ENCODE measurements at places on chromosomes 12 and 14. TPM values are rescaled to one million over a fixed set of nuclear protein-coding genes. Genes with fewer than 3 reads are reported as not detected.
A peak's percentile ranks its signal among the peaks of the same experiment; 100 is the strongest.

GRCh38 chr14:65502676-65503124 is 90.2 kb downstream of the FUT8 start:
- peak; percentile 80 for DNase-seq

DNA sequence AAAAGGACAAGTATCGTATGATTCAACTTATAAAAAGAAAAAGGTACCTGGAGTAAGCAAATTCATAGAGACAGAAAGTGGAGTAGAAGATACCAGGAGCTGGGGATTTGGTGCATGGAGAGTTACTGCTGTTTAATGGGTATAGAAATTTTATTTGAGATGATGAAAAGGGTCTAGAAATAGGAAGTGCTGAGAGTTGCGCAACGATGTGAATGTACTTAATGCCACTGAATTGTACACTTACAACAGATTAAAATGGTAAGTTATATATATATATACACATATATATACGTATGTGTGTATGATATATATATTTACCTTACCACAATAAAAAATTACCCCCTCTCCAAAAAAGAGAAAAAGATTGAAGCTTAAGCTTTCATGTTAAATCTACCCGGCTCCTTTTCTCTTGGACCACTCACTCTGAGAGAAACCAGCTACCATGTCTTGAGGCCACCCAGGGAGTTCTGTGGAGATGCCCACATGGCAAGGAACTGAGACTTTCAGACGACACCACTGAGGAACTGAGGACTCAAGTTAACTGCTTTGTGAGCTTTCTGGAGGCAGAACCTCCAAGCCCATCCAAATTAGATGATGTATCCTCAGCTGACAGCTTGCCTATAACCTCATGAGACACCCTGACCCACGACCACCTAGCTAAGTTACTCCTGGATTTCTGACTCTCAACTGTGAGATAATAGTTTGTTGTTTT is 130.0 kb upstream of the BTG1 start:
- DNase-seq, result no peak

DNA sequence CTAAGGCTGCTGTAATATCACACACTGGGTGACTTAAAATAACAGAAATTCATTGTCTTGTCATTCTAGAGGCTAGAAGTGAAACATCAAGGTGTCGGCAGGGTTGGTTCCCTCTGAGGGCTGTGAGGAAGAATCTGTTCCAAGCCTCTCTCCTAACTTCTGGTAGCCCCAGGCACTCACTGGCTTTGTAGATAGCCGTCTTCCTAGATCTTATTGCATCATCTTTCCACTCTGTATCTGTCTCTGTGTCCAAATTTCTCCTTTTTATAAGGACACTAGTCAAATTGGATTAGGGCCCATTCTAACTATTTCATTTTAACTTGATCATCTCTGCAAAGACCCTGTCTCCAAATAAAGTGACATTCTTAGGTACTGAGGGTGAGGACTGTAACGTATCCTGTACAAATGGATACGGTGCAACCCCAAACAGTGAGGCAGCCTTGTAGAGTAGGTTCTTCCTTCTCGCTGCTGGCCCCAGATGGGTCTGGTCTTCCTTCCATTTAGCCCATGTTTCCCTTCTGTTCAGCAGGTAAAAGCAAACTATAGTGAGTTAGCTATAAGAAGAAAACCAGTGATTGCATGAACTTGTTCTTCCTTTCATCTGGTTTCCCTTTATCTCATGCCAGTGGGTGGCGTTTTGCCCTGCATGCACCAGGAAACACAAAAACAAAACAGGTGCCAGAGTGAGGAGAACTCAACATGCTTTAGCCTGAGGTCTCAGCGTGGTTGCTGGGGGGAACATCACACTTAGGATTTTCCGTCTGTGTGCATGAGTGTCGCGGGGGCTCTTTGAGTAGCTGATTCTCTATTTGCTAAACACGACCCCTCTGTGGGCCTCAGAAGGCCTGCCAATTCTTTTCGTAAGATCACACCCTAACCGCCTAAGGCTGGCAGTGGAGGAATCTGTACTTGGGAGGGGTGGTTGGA is 19.5 kb downstream of the TTC9 start:
- DNase-seq, result no peak

Gene DBX2
- not detected for total RNA-seq

- no peak for DNase-seq
These were observed 365.1 kb downstream of the MED13L start for GRCh38 chr12:115912440-115912839.

GRCh38 chr12:77724367-77724957 is 106.2 kb upstream of the NAV3 start:
- peak; percentile 41 for DNase-seq

- peak; percentile 89 for DNase-seq
These were observed 368.6 kb upstream of the CCDC196 start for GRCh38 chr14:66117600-66117999.

DNA sequence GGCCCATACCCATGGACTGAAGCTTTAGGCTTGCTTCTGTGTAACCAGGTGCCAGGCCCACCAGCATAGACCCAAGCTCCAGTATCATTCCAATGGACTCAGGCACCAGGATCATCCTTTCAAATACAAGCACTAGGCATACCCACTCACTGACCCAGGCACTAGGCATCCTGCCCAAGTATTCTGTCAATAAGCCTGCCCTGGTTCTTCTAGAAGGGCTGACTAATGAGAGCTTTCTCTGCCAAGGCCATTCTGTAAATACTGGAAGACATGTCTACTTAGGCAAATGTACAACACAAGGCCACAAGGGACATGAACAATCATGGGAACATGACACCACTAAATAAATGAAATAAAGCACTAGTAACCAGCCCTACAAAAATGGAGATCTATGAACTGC is 352.2 kb downstream of the FSCB start:
- DNase-seq, result no peak

Gene KRT78
- total RNA-seq, result 0.13 TPM

DNA sequence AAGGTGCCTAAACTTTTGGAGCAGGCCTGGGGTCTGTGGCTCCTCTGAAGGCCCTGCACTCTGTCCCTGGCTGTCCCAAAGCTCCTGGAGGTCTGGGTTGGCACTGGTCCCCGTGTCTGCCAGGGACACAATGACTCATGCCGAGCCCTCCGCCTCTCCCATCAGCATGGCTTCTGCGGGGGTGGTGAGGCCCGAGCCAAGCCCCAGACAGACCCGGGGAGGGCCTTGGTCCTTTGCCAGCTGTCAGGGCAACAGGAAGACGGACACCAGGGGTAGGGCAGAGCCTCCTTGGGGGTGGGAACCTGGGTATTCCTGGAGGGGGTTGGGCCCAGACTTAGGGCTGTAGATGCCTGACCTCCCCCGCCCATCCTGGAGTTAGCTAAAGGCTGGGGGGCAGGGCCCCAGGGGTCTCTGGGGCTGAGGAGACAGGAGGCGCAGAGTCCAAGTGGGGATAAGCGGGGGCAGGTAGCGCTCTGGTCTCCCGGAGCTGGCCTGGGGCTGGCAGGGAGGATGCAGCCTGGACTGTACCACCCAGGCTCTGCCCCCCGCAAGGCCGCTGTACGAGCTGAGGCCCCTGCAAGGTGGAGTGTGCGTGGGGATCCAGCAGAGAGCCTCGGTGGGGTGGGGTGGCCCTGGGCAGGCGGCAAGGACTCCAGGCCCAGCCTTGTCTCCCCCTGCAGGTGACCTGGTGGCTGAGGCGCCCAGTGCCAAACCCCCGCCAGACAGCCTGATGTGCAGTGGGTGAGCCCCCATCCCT is 16.4 kb upstream of the PUS1 start:
- peak; percentile 84 for DNase-seq

- peak; percentile 40 for DNase-seq
These were observed 24.2 kb upstream of the LRP1-AS start for GRCh38 chr12:57171668-57172067.

Gene LMBR1L
- total RNA-seq, result 32.8 TPM

DNA sequence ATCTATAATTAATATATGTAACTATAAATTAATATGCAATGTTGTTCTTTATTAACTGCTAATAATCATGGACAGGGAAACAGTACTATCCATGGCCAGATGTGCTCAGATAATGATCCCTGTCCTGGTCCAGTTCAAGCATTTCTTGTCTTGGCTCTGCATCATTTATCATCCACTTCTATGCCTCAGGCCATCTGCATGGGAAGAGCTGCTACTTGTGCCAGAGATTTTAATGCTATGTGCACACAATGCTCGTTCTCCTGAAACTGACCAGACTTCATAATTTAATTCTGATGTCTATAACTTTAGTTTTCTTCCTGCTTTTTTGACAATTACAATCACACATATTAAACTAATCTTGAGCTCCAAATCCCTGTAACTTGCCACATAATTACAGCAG is 11.2 kb upstream of the TMX1 start:
- no peak for DNase-seq

DNA sequence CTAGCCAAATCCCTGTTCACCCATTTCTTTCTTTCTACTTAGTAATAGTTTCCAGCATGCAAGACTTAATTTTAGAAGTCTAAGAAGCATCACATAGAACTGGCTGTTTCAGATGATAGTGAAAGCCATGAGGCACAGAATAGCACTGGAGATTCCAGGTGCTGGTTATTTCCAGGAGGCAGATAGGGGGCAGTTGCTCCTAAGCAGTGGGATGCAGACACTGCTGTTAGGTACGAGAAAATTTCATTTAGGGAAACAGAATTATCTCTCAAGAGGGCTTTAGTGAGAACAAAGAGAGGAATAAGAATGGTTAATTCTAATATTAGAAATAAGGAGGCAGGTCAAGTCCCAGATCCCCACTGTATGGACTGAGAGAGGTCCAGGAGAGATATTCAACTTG is 3.6 kb upstream of the MDGA2 start:
- DNase-seq, result no peak

GRCh38 chr14:88572117-88572516 is 9.3 kb downstream of the ZC3H14 start:
- DNase-seq, result no peak

Gene CNOT2
- 109 TPM for total RNA-seq

Gene IFNG-AS1
- total RNA-seq, result not detected

DNA sequence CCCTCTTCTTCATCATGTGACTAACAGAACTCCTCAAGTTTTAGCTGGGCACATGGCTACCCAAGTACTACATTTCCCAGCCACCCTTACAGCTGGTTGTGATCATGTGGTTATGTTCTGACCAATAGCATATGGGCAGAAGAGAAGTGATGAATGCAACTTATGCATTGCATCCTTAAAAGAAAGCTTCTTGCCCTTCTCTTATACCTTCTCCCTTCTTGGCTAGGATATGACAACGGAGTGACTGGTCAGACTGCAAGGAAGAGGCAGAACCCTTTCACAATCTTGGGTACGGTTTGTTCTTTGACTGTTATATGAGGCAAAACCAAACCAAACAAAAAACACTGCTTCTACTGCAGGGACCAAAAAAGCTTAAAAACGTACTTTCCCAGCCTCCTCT is 66.5 kb upstream of the MAX start:
- peak; percentile 46 for DNase-seq

Gene IFNG
- not detected for total RNA-seq

Gene IKZF4
- 0.80 TPM for total RNA-seq

Gene CACNA2D4
- total RNA-seq, result 35.2 TPM

Gene RASSF9
- total RNA-seq, result 0.21 TPM

Gene NRIP2
- not detected for total RNA-seq

DNA sequence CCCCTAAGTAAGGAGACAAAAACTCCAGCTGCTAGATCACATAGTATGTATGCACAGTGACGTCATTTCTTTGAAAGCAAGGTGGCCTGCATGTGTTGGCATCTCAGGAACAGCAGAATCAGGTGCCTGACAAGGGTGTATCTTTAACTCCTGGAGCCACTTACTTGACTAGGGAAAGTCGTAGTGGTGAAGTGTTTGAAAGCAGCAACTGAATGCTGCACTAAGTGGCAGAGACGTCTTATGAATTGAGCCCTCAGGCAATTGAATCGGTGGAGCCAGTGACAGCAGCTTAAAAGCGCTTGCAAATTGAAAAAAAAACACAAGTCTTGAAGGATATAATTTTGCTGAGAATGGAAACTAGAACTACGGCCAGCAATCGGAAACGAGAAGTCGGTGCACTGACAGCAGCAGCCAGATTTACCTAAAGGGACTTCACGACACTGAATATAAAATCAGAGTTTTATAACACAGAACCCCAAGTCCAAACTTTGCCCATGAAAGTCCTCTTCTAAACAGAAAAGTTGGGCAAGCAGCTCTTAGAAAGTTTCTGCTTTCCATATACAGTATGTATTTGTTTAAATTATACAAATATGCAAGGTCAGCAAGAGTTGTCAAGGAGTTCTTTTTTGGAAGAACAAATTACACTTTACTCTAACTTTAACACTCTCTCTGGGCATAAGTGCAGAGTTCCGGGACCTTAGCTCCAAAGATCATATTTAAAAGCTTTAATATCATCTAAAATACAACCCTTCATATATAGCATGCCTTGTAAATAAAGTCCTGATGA is 1.1 kb downstream of the IGF1 start:
- DNase-seq, result no peak

Gene RFX4
- total RNA-seq, result not detected

- peak; percentile 82 for DNase-seq
These were observed at the start of gene SIX1 for GRCh38 chr14:60648934-60649874. TSS of gene SIX1 (minus strand) at chr14:60649477. CDS start at chr14:60649189, 288 bp downstream.

DNA sequence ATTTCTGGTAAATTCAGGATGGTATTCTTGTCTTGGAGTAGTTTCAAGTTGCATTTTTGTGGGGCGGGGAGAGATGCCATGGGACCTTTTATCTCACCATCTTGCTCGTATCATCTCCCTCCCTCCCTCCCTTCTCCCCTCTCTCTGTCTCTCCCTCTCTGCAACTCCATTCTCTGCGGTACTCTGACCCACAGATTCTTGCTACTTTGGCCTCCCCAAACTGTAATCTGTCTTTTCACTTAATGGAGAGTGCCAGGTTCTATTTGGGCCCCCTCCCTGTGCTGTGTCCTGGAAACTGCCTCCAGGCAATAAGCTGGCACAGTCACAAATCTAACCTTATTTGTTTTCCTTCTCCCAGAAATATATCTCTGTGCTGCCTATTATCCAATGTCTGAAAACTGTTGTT is 175.2 kb downstream of the PAWR start:
- DNase-seq, result no peak

Gene SPRYD3
- total RNA-seq, result 11.4 TPM

DNA sequence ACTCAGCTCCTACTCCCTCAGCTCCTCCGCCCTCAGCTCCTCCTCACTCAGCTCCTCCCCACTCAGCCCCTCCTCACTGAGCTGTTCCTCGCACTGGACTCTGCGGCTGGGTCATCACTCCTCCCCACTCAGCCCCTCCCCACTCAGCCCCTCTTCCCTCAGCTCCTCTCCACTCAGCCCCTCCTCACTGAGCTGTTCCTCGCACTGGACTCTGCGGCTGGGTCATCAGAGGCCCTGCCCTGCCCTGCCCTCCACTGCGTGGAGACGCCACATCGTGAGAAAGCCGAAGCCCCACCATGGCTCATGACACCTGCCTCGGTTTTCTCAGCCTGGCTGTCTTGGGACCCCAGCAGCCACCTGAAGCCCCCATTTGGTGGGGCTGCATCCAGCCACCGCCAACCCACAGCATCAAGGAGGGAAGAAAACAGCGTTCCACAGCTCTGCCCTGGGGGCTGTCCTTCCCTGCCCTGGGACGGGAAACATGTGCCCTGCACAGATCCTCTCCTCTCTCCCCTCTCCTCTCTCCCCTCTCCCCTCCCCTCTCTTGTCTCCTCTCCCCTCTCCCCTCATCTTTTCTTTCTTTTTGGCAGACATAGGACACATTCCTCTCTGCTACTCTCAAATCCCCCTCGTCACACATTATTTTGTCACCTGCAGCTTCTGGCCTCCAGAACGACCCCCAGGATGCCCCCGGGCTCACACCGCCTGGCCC is 17.7 kb downstream of the NOC4L start:
- no peak for DNase-seq
